Mesothelial cell of epicardium (in vitro differentiated cells): ENCODE measurements at places on chromosomes 6 and 20. TPM values are rescaled to one million over a fixed set of nuclear protein-coding genes. Genes with fewer than 3 reads are reported as not detected.

DNAH8 gene
- 0.02 to 0.25 TPM in 2 of 3 replicates, not detected in the other for total RNA-seq

DNA sequence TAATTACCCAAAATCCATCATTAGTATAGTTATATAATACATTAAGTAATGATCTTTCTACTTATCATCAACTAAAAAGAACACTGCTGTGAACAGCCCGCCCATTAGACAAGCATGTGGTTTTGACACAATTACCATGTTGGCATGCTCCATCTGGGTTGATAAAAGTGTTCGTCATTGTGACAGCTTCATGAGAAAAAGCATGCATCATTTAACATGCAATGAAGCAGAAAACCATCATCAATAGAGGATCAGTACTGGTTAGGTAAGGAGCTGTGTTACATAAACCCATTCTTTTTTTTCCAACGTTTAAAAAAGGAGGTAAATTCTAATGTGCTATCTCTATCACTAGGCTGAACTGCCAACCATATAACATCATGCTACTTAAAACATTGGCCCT, 101.9 kb downstream of the EPB41L2 start:
- DNase-seq, result no peak

DNA sequence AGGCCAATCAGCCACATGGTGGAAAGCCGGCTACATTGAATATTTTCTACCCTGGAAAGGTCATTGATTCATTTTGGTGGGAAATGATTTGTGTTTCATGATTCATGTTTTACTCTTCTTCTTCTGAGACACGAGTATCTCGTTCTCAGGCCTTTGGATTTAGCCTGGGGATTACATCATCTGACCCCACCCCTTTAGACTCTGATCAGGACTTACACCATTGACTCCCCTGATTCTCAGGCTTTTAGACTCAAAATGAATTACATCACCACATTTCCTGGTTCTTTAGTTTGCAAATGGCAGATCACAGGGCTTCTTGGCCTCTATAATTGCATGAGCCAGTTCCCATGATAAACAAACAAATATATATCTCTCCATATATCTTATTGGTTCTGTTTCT, 228.8 kb downstream of the ADGRG6 start:
- no peak for DNase-seq

DNA sequence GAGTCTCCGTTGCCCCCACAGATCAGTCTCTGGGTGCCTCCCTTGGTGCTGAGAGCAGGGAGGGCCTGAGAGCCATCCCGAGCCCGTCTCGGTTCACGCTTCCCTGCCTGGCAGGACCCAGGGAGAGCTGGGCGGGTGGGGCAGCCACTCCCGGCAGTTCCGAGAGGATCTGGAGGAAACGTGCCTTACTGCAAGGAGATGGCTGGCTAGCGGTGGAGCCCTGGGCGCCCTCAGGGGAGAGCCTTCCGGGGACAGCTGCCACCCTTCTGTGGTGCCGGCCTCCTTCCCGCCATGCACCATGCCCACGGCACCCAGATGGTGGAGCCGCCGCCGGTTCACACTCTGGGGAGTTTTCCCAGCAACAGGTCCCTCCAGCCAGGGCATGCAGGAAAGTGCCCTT, 45.8 kb upstream of the SLCO4A1 start:
- DNase-seq, result no peak

GRCh38 chr6:142952614-142953013, 7.6 kb upstream of the HIVEP2 start:
- no peak for DNase-seq

DNA sequence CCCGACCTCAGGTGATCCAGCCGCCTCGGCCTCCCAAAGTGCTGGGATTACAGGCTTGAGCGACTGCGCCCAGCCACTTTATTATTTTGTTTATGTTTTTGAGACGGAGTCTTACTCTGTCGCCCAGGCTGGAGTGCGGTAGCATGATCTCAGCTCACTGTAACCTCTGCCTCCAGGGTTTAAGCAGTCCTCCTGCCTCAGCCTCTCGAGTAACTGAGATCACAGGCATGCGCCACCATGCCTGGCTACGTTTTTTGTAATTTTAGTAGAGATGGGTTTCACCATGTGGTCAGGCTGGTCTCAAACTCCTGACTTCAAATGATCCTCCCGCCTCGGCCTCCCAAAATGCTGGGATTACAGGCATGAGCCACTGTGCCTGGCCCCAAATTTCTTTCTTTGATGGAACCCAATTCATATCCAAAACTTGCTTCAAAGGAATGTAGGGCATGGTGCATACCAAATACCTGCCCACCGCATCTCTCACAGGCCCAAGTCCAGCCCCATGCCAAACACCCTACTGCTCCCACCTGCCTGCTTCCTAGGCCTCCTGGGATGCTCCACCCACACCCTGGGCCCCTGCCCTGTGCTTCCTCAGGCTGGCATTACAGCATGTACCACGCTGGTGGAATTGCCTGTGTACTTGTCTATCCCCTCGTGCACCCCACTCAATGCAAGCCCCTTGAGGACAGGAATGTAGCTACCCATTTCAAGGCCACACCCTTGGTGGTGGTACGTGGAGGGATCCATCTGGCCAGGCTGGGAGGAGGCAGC, 4.9 kb upstream of the HMGA1 start:
- no peak for DNase-seq

DNA sequence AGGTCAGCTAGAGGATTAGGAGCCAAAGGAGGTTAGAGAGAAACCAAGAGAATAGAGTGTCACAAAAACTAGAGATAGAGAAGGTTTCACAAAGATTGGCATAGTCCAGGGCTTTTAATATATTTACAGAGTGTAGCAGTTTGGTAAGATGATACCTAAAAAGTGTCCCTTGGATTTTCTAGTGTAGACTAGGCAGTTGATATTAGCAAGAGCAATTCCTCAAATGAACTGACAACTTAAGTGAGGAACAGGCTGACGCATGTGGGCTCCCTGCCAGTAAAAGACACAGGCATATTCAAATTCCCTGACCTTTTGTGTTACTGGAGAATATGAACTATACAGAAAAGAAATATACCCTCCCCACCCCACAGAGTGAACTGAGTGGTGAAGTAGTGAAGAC, 40.1 kb downstream of the VTA1 start:
- DNase-seq, result no peak

GRCh38 chr20:61876952-61877728, 188.5 kb downstream of the TAF4 start:
- DNase-seq, result no peak

- DNase-seq, result no peak
Observed at GRCh38 chr6:134324141-134324540, 6.2 kb upstream of the SGK1 start.

GRCh38 chr6:2497922-2498623, 252.6 kb downstream of the MYLK4 start:
- no peak for DNase-seq

DNA sequence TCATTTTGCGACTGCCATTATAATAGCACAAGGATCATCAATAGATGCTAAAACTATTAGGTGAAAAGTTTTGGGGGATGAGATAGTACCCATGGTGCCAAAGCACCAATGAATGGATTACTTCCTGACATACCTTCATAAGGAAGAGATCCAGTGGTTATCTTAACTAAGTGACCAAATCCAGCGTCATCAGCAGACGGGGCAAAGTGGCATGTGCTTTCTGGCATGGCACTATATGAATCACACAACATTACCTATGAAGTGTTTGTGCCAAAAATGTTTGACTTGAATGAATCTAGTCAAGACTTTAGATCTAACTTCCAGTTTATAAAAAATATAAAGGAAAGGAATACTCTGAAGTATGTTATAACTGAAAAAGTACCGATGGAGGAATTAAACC, 10.8 kb downstream of the TRIM26 start:
- no peak for DNase-seq

- no peak for DNase-seq
Observed at GRCh38 chr20:479487-479886, 17.2 kb upstream of the TBC1D20 start.

SIRPB1 gene
- total RNA-seq, result 0.43 to 0.93 TPM (median 0.54 TPM) in 3 replicates

WFDC12 gene
- total RNA-seq, result not detected in 3 replicates

PSMF1 gene
- total RNA-seq, result 81.6 to 90.3 TPM (median 86.0 TPM) in 3 replicates
